Esophagus muscularis mucosa (tissue), 4 donors: ENCODE measurements at places on chromosomes 3 and 15. TPM values are rescaled to one million over a fixed set of nuclear protein-coding genes. Genes with fewer than 3 reads are reported as not detected.

DNA sequence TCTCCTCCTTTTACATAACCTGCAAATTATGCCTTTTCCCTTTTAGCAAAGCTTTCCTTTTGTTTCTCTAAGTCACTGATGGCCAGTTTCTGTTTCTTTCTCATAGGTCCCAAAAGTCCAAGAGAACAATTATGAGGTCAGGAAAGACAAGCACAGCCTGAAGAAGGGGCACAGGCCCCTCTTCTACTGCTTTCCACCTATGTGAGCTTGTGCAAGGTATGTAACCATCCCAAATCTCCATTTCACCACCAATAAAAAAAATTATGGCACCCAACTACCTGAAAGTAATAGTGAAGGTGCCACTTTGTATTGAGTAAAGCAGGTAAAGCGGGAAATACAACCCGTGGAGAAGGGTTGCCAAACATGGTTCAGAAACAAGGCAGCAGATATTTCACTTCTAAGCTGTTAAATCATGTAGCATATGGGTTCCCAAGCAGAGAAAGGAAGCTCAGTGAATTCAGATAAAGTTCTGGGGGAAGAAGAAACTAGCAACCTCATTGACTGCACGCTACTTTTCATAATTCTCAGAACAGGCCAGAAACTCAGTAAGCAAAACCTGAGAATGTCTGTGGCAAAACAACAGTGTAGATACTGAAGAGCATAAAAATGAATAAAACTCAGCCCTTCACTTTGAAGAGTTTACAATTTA lies 4.2 kb downstream of the PLOD2 start:
- H3K27me3 ChIP-seq: no peaks in the 10 kb centered on the region
- no peaks in the 10 kb centered on the region for H3K36me3 ChIP-seq
- peak overlapping the region; percentile 89 for H3K4me3 ChIP-seq

Gene PDZRN3
- total RNA-seq: 314 TPM

Gene PTH1R
- 21.6 TPM for total RNA-seq

Gene LRRC31
- not detected for total RNA-seq

Gene C3orf85
- not detected for total RNA-seq
